ENCODE measurements at places on chromosomes 11 and 22.

DNA sequence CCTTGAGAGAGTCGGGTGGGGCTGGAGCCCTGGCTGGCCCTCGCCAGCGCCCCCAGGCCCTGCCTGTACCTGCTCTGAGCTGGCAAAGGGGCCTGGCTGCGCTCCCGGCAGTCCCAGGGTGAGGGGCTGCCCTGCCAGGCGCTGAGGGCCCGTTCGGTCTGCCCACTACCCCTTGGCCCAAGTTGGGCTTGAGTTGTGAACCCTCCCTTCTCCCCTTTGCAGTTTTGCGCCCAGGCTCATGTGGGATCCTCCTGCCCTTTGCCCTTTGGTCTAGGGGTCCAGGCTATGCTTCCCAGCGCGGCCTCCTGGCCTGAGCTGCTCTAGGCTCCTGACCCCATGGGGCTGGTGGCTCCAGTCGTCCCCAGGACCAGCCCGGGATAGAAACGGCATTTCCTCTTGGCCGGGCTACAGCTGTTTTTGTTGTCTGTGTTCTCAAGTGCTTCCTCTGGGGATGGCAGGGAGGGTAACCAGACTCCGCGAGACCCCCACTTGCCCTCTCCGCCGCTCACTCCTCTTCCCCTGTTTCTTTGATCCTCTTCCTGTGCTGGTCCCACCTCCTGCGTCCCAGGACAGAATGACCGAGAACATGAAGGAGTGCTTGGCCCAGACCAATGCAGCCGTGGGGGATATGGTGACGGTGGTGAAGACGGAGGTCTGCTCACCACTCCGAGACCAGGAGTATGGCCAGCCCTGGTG is 34.9 kb downstream of the PRDM11 start:
- DNase-seq = no peak

DNA sequence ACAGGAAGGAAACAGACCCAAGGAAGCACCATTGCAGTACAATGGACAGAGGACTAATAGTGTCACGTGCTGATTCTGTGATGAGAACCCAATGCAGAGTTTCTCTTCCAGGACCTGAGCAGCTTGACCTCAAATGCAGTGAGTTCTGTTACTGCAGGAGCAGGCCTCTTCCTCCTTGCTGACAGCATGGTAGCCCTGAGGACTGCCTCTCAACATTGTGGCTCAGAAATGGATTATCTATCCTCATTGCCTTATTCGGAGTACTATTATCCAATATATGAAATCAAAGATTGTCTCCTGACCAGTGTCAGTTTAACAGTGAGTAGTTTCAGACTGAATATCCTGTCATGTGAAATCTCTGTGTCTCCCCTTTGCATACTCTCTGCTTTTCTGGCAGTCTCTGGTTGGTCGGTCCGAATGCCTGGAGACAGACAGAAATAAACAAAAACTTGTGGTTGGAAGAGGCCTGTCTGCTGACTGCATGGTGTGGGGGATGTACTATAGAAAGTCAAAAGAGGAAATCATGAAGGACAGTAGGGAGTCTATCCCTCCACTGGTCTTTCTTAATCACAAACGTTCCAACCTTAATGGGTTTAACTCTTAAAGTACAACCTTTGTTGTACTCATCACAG is 6.9 kb upstream of the MS4A14 start:
- DNase-seq = no peak

DNA sequence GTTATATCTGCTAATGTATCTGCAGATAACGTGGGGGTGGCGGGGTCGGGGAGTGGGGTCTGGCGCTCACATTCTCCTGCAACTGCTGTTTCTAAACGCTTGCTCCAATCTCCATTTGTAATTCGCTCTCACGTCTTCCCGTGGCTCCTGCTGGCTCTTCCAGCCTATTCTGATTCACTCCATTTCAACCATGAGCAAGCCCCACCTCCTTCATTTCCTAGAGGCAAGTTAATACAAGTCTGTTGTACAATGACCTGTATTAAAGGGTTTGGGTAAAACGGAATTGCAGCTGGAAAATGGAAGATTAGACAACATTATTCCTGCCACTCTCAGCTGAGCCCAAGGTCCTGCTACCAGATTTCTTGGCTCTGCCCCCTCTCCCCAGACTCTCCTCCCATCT is 132.3 kb downstream of the CSNK2A3 start:
- no peak for DNase-seq

GRCh38 chr11:66011785-66012303 is at the start of gene CST6:
Gene CST6, plus strand, starts transcription at chr11:66012008. Its CDS starts 37 bp downstream, at chr11:66012045.
- DNase-seq = no peak

- no peak for DNase-seq
Measured at GRCh38 chr11:18005376-18006129, 7.3 kb downstream of the SERGEF start.

GRCh38 chr11:20137637-20138036 is 22.6 kb downstream of the DBX1 start:
- no peak for DNase-seq

DNA sequence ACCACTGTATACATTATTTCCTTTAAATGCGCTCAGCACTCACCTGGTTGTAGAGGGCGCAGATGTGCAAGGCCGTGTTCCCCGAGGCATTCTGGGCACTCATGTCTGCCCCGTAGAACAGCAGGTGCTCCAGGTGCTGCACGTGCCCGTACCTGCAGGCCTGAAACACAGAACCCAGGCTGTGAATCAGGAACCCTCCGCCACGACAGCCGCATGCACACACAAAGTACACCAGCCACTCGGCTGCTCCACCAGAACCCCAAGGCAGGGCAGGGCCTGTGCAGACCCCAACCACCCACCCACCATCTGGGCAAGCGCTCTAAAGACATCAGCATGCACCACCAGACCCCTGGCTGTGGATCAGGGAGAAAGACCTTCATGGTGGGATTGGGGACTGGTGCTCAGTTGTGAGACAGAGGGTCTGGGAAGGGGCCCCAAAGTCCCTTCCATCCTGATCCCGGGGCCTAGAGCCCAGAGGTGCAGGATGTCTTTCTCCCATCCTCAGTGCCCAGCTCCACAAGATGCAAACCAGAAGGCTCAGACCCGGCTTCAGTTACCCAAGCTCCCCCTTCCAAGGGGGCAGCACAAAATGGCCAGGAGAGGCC is 177.2 kb downstream of the SHANK2 start:
- DNase-seq = no peak

- no peak for DNase-seq
Measured at GRCh38 chr22:25930083-25930482, 188.1 kb downstream of the MYO18B start.

DNA sequence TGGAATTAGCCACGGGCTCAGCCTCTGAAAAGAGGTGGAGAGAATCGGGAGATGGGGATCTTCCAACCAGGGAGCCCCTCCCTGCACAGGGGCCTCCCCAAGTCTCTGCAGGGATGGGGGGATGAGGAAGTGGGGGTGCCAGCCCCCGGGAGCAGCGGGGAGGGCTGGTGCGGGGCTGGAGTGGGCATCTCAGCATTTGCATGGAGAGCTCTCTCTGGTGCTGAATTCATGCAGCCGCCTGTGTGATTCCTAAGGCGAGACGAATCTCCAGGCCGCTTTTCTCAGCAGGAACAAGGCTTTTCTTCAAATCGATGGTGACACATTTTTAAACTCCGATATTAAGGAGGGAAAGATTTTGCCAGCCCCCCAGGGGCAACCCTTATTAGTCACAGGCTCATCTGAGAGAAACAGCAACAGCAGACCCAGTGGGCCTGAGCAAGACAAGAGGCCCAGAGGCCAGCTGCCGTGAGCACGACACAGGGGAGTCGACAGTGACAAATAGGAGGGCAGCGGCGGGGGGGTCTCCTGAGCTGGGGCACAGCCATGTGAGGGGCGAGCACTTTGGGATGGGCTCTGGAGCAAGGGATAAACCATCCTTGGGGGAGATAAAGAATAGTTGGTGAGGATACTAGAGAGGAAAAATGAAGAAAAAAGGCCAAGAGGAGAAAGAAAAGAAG is 29.0 kb downstream of the MACROD1 start:
- DNase-seq = no peak

- no peak for DNase-seq
Measured at GRCh38 chr11:123588117-123588863, 66.1 kb downstream of the SCN3B start.

DNA sequence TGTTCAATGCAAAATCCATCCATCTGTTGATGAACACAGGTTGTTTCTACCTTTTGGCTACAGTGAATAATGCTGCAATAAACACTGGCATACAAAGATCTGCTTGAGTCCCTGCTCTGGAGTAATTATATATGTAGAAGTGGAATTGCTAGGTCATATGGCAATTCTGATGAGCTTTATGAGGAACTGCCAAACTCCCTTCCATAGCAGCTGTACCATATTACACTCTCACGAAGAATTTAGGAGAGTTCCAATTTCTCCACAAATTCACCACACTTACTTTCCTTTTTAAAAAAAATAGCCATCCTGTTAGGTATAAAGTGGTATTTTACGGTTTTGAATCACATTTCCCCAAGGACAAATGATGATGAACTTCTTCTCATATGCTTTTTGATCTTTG is 62.2 kb downstream of the RSF1 start:
- no peak for DNase-seq

DNA sequence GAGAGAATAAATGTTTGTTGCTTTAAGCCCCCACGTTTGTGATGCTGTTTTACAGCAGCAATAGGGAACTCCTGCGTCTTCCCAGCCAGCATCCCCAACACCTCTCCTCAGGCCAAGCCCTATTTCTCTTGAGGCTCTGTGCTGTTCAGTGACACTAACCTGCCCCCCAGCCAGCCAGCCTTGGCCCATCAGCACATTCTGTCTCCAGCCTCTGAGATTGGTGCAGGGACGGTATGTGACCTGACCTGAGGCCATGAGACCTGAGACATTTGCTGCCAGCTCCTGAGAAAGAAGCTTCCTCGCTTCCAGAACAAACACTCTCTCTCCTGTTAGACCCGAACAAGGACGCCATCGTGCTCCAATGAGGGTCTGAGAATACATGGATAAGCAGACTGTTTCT is 38.5 kb upstream of the SLC35C1 start:
- no peak for DNase-seq
